Uterus (tissue), 4 donors: ENCODE measurements at places on chromosomes 16 and 17.
A peak's percentile ranks its signal among the peaks of the same experiment; 100 is the strongest.

GRCh38 chr17:64214950-64215349, 48.1 kb downstream of the TEX2 start:
- no peak for DNase-seq

- DNase-seq, result no peak
These were observed 57.0 kb downstream of the TOX3 start for GRCh38 chr16:52489894-52490293.

- DNase-seq, result peak; percentile 36
These were observed 116.1 kb downstream of the METRNL start for GRCh38 chr17:83195330-83196023.

GRCh38 chr16:46706642-46707041, 17.2 kb downstream of the ORC6 start:
- DNase-seq, result no peak

DNA sequence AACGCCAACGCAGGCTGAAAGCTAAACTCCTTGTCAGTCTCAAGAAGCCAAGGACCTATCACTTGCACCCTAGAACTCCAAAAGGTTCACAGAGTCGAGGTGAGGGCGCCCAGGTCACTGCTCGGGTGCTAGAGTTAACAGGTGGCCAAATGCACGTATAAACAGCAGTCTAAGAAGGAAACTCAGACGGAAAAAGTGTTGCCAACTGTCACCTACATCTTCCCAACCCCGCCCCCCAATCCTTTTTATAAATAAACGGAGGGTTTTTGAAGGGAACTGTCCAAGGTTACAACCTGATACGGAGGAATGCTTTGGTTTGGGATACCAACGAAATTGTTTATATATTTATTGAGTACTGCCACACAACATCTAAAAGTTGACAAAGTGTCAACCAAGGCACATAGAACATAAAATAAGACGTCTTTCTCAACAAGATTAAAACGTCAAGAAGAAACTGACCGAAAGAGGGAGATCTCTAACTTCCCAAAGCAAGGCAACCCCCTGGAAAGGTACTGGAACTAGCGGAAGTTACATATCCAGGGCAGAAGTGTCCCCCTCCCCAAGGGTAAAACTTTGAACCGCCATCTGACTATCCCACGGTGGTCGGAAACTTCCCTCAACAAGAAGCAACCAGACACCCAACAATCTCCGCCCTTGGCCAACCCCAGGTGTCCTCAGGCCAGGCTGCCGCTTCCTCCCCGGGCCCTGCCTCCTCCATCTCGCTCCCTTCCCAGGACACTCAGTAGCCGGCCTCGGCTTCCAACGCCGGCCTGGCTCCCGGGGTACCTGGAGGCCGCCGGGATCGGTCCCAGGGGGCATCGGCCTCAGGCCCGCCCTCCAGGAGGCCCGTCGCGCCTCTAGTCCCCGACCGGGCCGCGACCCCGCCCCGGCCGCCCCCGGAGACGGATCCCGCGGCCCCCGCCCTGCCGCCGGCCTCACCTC, 982 bp downstream of the SPAG9 start:
- DNase-seq, result peak; percentile 43

GRCh38 chr16:68744744-68745280, 7.7 kb downstream of the CDH1 start:
- no peak for DNase-seq

GRCh38 chr17:21042458-21043295, at the start of gene USP22:
USP22 (minus strand) TSS chr17:21043011; CDS start chr17:21042835, 176 bp downstream.
- DNase-seq, result no peak

DNA sequence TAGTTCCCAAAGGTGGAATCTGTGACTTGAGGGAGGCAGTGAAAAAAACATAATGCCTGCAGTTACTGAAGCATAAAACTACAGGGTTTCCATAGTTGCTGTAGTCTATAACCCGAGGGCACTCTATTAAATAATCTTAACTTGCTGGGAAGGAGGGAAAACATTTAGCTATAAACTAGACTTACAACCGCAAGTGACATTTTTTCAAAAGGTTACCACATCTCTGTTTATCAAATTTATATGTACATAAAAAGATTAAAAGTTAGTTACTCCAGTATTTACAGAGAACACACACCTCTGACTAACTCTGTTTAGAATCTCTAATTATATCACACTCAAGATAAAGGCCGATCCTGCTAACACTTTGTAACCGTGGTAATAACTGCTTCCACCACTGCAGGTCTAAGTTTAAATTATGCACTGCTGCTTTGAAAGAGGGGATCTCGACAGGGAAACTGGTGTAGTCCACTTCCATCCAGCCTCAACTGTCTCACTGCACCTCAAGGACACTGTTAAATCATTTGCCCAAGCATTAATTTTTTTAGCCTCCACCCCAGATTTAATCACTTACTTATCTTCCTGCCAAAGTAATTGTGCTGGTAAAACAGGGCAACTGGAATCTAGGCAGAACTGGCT, 14.6 kb downstream of the KCNJ16 start:
- no peak for DNase-seq

DNA sequence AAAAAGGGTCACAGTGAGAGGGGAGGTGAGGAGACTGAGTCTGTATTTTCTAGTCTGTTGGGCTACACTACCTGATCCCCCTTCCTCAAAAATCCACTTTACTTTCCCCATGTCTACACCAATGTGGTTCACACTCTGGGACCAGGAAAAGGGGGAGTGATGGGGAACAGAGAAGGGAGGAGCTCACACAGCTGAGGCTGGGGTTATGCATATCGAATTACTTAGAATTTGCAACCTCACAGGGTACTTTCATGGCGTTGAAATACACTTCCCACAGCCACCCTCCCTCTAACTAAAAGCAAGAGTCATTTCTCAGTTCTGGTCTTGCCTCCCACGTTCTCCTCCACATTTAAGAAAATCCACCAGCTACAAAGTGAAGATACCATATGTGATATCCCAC, 14.1 kb downstream of the MAPT start:
- DNase-seq, result no peak

DNA sequence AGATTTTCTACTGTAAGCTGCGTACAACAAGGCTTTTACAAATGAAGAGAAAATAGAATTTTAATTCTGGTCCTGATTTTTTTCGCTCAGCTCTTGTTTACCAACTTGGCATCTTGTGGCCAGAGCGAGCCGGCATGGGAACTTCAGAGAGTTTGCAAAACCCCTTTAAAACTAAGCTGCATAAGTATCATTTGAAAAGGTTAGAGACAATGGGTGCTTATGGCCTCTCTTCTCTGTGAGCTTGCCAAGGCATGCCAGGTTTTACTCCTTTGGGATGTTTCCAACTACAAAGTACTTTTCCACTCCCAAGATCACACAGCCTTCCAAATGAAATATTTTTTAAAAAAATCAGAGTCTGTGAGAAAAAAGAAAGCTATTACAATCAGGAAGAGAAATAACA, 62.4 kb upstream of the FA2H start:
- no peak for DNase-seq

DNA sequence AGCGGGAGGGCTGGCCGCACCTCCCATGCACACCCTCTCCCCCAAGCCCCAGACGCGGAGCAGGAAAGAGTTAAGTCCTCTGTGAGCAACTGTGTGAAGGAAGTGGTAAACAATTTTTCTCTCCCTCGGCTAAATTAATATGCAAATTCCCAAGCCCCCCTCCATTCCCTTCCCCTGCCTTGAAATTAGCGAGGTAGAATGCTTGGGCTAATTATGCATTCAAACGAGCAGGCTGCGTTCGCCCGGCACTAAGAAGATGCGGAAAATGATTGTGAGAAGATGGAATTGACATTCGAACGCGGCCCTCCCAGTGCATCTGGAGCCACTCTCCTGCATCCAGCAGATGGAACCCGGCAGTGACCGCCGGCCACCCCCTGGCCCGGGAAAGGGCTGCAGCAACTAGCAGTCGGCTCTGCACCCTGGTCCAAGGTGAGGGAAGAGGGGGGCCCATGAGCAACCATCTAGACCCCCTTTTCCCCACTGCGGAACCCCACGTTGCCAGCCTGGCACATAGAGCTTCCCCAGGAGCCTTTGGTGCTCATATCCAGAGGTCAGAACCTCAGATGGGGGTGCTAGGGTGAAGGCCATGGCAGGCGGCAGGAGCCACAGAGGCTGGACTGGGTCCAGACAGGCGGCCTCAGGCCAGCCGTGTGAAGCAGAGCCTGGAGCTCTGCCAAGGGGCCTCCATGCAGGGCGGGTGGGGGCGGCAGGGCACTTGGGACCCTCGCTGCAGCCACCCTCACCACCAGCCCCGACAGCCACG, 49.1 kb upstream of the ACSF3 start:
- DNase-seq, result no peak

DNA sequence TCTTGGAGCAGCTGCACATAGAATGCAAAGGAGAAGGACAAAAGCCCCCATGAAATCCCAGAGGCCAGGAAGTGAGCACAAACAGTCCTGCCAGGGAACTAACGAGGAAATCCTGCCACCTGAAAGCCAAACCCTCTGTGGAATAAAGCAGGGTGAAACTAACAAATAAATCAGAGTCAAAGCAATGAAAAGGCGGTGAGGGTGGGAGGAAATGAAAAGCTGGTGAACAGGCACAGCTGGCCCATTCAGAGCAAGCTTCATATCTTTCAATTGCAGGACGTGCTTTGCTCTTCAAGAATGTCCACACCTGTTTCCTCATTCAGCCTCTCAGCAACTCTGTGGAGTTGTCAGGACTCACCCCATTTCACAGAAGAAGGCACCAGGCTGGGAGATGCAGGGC, 108.1 kb downstream of the ABCC12 start:
- no peak for DNase-seq

DNA sequence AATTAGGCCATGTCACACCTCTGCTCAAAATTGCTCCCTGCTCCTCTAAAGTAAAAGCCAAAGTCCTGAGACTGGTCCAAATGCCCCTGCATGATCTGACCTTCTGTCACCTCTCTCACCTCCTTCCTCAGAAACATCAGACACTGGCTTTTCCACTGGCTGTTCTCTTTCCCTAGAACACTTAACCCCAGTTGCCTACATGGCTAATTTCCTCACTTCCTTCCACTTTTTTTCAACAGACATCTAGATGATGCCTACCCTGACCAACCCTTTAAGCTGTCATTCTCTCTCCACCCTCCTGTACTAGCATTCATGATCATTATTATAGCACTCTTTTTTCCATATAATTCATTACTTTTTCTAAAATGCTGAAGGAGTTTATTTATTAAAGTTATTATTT, 31.0 kb downstream of the CCT6B start:
- DNase-seq, result no peak

- DNase-seq, result no peak
These were observed 72.8 kb downstream of the FOXL1 start for GRCh38 chr16:86651013-86651627.

DNA sequence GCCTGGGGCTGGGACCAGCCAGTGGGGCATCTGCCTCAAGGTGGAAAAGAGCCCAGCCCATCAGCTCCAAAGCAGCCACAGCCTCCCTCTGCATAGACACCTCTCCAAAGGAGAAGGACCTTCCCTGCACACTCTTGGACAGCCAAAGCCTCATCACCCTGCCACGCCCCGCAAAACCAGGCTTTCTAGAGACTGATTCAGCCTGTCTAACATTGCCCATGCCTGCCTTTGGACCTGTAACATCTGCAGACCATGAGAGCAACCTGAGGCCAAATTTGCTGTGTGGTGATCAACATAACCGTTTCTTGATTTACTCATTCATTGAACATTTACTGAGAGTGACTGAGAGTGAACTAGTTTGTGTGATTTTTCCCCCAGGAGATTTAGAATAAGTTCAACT, 219.7 kb upstream of the HSBP1 start:
- DNase-seq, result no peak

DNA sequence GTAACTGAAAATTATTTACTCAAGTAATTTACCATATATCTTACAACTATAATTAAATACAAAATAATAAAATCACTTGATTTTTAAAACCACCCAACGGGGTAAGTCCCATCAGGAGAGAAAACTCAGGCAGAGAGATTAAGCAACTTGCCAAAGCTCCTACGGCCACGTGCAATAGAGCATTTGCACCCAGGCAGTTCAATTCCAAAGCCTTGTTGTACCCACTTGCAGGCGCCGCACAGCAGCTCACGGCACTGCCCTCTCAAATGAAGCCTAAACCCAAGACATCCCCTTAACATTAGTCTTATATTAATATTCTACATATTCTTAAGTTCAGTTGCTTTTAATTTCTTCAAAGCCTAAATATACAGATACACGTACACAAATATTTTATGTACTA, 75.7 kb downstream of the SPAG9 start:
- DNase-seq, result no peak

- no peak for DNase-seq
These were observed 10.8 kb downstream of the LRRC3C start for GRCh38 chr17:39938140-39938869.

GRCh38 chr16:2686912-2687507, 4.7 kb downstream of the KCTD5 start:
- no peak for DNase-seq

DNA sequence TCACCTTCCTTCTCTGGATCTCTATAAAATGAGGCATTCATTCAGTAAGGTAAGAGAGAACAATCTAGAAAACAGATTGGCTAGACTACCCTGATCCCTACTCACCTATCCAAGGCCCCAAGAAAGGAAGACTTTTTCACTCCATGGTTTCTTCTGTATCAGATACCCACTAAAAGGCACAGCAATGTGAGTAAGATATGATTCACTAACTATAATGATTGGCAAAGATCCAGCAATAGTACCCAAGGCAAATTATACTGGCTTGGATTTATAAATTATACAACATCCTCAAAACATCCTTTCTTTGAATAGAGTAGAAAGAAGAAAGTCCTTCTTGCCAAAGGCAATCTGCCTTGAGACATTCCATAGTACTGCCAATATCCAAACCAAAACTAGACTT, 1432.0 kb upstream of the GOT2 start:
- DNase-seq, result no peak

- DNase-seq, result peak; percentile 74
These were observed 140.6 kb downstream of the CLEC16A start for GRCh38 chr16:11084876-11085485.

DNA sequence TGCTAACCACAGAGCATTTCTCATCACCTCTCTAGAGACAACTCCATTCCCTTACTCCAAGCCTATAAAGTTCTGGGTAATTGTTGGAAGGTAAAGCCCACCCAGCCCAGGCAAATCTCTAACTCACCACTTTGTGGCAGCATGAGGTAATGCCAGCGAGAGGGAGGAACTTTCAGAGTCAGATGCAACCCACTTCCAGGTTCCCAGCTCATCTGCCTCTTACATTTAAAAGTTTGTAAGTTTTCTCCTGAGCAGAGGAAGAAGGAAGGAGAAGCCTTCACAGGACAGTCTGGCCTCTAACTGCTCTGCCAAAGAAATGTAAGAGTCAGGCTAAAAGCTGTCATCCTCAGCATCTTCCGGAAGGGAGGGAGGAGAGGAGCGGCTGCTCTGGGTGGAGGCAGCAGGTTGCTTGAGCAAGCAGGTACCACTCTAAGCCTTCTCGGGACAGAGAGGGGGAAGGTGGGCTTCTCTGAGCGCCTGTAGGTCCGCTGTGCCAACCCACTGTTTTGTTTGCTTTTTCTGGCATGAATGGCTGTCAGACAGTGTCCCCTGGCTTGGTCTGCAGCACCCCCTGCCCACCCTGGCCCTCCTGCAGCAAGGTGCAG, 1.0 kb downstream of the ZNF319 start:
- DNase-seq, result no peak

DNA sequence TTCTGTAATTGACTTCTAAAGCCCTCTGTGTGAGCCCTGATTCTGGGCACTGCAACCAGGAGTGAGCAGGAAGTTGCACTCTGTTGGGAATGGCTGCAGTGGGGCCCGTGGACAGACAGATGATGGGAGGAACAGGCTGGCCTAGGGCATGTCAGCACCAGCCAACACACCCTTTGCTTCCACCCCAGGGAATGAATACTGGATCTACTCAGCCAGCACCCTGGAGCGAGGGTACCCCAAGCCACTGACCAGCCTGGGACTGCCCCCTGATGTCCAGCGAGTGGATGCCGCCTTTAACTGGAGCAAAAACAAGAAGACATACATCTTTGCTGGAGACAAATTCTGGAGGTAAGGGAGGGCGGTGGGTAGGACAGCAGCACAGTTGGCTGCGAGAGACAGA, 10.8 kb upstream of the LPCAT2 start:
- DNase-seq, result no peak
